T-helper 1 cell (primary cell): ENCODE measurements at places on chromosomes 3 and 15.

- DNase-seq = no peak
Observed at GRCh38 chr3:8651418-8652323, 7.1 kb upstream of the SSUH2 start.

GRCh38 chr15:62748196-62748595 is 294.4 kb upstream of the TPM1 start:
- DNase-seq = no peak

GRCh38 chr3:177758126-177758525 is 560.8 kb upstream of the TBL1XR1 start:
- no peak for DNase-seq

DNA sequence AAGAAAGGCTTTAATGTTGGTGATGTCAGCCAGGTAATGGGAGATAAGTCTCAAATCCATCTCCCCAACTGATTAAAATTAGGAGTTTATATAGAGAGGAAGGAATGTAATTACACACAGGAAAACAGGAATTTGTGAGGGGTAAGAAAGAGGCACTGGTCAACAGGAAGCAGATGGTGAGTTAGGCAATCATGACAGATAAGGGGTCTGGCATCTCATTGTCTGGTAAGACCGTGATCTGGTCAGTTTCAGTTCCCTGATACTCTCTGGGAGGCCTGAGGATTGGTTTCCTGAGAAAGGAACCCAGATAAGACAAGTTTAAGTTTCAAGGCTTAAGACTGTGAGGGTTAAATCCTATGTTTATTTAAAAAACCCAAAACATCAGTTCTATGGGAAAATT is 414.7 kb upstream of the ARRDC4 start:
- DNase-seq = no peak

DNA sequence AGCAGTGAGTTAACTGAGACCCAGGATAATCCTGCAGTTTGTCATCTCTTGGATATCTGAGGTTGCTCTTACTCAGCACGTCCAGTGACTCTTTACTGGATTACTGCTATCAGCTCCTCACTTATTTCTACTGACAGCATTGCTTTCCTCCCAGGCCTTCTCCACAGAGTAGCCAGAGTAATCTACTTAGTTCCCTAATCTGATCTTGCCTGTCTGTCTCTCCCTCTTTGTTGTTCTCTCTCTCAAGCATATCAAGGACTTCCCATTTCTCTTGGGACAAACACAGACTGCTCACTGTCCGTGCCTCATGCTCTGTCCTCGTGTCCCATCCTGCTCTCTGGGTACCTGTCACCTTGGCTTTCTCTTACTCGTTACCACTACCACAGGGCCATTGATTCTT is 376.2 kb downstream of the FEZF2 start:
- no peak for DNase-seq
